ENCODE measurements at places on chromosomes 6 and 20. TPM values are rescaled to one million over a fixed set of nuclear protein-coding genes. Genes with fewer than 3 reads are reported as not detected.

CYP21A2 gene
- total RNA-seq: not detected

RAB32 gene
- total RNA-seq: 125 TPM

APCDD1L gene
- total RNA-seq: 122 TPM

DNA sequence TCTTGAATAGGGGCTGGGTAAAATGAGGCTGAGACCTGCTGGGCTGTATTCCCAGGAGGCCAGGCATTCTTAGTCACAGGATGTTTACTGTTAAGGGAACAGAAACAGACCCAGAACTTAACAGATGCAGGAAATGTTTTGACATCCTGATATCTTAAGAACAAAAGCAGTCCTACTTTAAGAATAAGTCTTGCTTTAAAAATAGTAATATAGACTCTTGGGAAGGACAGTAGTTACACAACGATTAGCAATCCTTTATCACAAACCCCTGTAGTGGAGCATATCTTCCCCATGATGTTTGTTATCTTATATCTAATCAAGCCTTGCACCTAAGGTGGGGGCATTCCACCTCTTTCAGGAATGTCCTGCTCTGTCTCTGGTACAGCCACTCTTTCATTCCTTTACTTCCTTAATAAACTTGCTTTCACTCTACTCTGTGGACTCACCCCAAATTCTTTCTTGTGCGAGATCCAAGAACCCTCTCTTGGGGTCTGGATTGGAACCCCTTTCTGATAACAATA, 493.7 kb upstream of the SULF2 start:
- no peak for DNase-seq

GRCh38 chr6:139647016-139647415, 272.6 kb upstream of the CITED2 start:
- no peak for DNase-seq

- no peak for DNase-seq
Measured at GRCh38 chr6:90916968-90917367, 330.1 kb upstream of the MAP3K7 start.

DNA sequence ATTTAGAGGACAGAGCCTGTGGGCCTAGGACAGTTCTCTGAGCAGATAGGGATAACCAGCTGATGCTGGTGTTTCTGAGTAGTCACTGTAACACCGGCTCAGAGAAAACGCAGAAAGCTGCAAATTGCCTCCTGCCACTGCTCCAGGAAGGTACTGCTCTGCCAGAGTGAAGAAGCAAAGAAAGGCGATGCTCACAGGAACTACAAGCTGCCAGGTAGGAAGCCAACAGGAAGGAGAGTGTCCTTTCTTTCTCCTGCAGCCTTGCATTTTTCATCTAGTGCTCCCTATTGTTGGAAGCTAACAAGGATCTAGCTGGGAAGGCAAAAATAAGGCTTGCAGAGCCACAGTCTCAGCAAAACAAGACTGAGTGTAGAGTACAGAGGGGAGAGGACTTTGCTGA, 70.7 kb upstream of the RAB32 start:
- DNase-seq: no peak

GRCh38 chr6:141033101-141033500, 1099.6 kb upstream of the GJE1 start:
- no peak for DNase-seq

GRCh38 chr6:112018619-112019416, 35.1 kb upstream of the CCN6 start:
- peak; percentile 78 for DNase-seq

DNA sequence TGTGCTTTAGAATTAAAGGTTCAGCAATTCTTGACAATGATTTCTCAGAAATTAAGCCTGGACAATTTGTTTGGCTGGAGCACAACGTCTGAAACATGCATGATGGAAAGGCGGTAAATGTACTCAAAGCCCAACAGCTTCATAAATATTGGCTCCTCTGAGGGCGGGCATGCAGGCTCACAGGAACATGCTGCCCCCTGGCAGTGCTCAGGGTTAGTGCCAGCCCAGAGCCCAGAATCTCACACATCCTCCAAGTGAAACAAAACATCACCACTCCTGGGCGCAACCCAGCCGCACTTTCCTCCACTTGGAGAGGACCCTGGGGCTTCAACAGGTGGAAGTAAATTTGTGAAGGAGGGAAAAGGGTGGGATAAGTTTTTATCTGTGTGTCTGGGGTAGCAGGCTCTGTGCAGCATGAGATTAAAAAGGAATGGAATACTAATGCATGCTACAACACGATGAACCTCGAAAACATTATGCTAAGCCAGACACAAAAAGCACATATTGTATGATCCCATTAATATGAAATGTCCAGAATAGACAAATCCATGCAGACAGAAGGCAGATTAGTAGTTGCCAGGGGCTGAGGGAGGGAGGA, 54.1 kb upstream of the PTPRT start:
- DNase-seq: peak; percentile 17

- DNase-seq: peak; percentile 32
Measured at GRCh38 chr20:35523298-35523888, 6.1 kb downstream of the C20orf173 start.

All from RPMI7951 (cell line).